Stimulated activated CD4-positive, alpha-beta T cell treated with anti-CD3 and anti-CD28 coated beads, Interleukin-15, amount 100 ng/mL, for 1 hour (primary cell): ENCODE measurements at places on chromosomes 6 and 20.

DNA sequence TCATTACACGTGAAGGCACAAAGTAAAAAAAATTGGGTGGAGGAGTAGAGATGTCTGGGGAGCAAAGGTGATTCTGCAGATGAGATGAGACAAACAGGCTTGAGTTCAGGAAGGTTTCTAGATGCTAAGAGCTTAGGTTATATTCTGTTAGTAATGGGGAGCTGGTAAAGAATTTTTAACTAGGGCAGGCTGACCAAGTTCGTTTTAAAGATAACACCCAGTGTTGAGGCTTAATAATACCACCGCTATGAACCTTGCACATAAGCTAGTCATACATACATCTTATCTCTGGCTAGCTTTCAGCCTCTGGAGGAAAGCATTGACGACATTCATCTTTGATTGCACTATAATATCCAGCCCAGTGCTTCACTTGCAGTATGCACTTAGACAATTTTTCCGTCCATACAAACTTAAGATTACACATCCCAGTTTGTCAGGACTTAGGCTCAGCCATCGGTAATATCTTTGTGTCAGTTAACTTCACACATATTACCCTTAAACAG, 12.1 kb downstream of the NHSL1 start:
- no peak for DNase-seq

DNA sequence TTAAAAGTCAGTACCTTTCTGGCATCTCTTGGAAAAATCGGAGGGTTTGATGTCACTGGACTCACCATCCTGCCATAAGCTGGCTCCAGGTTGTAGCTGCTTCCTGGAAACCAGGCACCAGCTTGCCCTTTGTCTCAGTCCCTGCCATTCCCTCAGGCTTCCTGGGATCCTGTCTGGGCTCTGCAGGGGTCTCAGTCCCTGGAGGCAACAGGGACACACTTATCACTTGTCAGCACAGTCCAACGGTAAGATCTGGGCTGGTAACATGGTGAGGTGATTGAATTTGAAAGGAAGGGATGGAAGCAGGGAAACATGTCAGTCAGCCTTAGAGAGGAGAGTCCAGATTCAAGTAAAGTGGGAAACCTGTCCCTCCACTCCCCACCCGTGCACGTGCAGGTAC, 147.6 kb upstream of the ECI2 start:
- DNase-seq, result no peak

GRCh38 chr20:49762940-49763766, 49.5 kb upstream of the B4GALT5 start:
- no peak for DNase-seq

DNA sequence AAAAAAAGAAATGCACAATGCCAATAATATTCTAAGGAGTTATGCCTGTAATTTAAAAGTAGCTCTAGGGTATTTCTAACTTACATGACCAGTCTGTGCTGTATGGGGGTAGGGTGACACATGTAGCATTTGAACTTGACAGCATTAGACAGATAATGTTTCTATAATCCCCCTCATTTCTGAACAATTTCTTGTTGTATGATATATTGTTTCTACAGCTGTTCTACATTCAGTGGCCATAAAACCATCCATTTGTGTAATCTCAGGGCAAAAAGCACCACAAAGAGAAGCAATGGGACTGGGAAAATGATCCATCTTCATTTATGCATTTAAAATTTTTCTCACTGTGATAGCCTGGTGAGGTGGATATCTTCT, 767.8 kb downstream of the TFAP2A start:
- no peak for DNase-seq

DNA sequence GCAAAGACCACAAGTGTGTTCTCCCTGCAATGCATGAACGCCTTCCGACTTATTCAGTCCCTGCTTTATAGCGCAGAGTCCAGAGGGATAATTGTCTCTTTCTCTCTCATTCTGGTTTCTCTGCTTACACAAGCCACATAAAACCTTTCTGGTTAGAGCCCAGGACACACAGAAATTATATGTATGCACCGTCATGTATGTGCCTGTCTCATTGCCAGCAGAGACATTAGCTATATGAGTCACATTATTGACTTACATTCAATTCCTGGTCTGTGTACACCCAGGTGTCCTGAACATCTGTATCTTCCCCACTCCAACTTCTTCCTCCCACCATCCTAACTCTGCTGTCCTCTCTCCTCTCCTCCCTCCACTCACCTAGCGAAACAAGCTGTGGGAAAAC, 44.0 kb downstream of the LRFN2 start:
- no peak for DNase-seq

DNA sequence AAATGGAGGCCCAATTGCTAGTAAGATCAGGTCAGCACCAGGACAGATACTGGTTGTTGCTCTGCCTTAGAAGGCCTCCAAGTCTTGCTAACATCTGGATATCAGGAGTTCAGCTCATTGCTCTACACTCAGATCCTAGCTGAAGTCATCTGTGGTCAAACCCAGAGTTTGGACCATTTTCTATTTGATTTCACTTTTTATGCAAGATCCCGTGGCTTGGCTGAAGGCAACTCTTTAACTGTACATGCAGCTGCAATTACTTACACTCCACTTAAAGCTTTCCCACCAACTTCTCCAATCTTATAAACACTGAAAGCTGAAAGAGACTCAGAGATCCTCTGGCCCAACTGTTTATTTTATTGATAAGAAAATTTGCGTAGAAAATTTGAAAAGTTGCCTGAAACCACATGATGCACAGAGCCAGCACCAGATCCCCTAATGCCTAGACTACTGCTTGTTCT, 2.7 kb downstream of the SLC17A2 start:
- no peak for DNase-seq

- DNase-seq, result no peak
Observed at GRCh38 chr6:9690388-9690787, 724.5 kb downstream of the TFAP2A start.
